ENCODE measurements at places on chromosomes 16 and 17. TPM values are rescaled to one million over a fixed set of nuclear protein-coding genes. Genes with fewer than 3 reads are reported as not detected.

- DNase-seq: no peak
- no peaks in the 10 kb centered on the region for H3K36me3 ChIP-seq
- no peak overlapping the region for H3K27ac ChIP-seq
- no peak overlapping the region for H3K4me3 ChIP-seq
- H3K4me1 ChIP-seq: peaks cover 4% of the 10 kb centered on the region
Measured at GRCh38 chr16:81936209-81937000, 74.9 kb downstream of the SDR42E1 start.

DNA sequence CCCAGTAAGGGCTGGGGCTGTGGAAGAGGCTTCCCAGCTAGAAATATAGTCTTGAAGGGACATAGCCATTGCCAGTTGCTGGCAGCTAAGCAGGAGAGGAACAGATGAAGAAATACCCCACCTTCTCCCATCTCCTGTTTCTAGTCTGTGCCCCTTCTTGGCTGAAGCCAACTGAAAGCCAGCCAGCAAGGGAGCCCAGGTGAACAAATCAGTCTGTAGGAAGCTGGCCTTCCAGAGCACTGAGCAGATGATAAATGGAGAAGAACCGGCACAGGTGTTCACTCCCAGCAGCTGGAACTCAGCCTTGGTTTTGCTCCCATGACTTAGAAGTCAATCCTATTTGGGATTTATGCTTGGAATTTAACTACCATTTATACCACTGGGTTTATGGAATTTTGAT lies 69.2 kb upstream of the DHX40 start:
- DNase-seq: no peak
- H3K4me1 ChIP-seq: no peaks in the 10 kb centered on the region
- no peak overlapping the region for H3K27ac ChIP-seq
- no peak overlapping the region for H3K4me3 ChIP-seq
- no peaks in the 10 kb centered on the region for H3K36me3 ChIP-seq
- no peaks in the 10 kb centered on the region for H3K27me3 ChIP-seq

DNA sequence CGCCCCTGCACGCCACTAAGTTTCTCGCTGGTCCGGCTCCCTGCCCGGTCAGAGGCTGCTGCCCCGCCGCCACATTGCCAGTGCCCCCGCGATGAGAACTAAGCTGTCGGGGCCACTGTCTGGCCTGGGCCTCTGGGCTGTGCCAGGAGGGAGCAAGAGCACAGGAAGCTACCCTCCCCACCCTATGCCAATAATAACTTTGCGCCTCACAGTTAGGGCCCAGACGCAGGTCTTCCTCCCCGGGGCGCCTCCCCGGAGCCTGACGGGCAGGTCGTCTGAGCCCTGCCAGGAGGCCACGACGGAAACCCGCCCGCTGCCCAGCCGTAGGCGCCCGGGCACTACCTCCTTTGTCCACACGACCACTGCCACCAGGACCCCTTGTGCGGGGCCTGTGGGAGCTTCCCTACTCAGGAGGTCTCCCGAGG lies 1.5 kb downstream of the ZFPM1 start:
- H3K4me3 ChIP-seq: peak overlapping the region; percentile 44
- H3K36me3 ChIP-seq: no peaks in the 10 kb centered on the region
- no peak for DNase-seq
- H3K27ac ChIP-seq: peak overlapping the region; percentile 16
- H3K4me1 ChIP-seq: peaks cover 10% of the 10 kb centered on the region

- H3K4me3 ChIP-seq: no peak overlapping the region
- H3K27me3 ChIP-seq: no peaks in the 10 kb centered on the region
- H3K4me1 ChIP-seq: no peaks in the 10 kb centered on the region
Measured at GRCh38 chr16:79071424-79071823, 529.1 kb downstream of the MAF start.

GRCh38 chr16:6016530-6017184 lies 919.1 kb upstream of the EEF2KMT start:
- H3K4me1 ChIP-seq: no peaks in the 10 kb centered on the region
- DNase-seq: no peak
- H3K4me3 ChIP-seq: no peak overlapping the region
- no peaks in the 10 kb centered on the region for H3K27me3 ChIP-seq
- H3K27ac ChIP-seq: no peak overlapping the region

- H3K27ac ChIP-seq: no peak overlapping the region
- H3K4me1 ChIP-seq: no peaks in the 10 kb centered on the region
- H3K27me3 ChIP-seq: peaks cover 4% of the 10 kb centered on the region
- no peak overlapping the region for H3K4me3 ChIP-seq
Measured at GRCh38 chr16:11461595-11461990, 116.3 kb downstream of the RMI2 start.

DNA sequence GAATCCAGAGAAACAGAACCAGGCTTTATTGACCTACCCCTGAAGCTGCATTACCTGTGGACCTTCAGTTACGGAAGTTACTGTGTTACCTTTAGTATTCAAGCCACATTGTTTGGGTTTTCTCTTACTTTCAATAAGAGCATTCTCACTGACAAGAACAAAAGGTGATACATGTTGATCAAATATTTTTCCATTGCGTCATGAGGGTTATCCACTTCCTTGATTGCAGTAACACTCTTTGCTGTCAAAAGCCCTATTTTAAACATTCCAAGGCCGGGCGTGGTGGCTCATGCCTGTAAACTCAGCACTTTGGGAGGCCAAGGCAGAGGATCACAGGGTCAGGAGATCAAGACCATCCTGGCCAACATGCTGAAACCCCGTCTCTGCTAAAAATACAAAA lies 28.6 kb upstream of the PAFAH1B1 start:
- H3K4me3 ChIP-seq: no peak overlapping the region
- H3K4me1 ChIP-seq: no peaks in the 10 kb centered on the region
- H3K36me3 ChIP-seq: no peaks in the 10 kb centered on the region
- no peak for DNase-seq

The TBC1D3 gene
- polyA plus RNA-seq: not detected

The LRRC75A gene
- 1.7 TPM for polyA plus RNA-seq

The SNX20 gene
- polyA plus RNA-seq: not detected

The HSD17B2 gene
- polyA plus RNA-seq: 8.0 TPM

The MYOCD gene
- 0.99 TPM for polyA plus RNA-seq

The DNAAF8 gene
- polyA plus RNA-seq: 0.84 TPM
